NCI-H2081 (cell line): ENCODE measurements at places on chromosomes 4 and X.

- no peak for DNase-seq
Measured at GRCh38 chr4:12884846-12885796, 599.0 kb downstream of the RAB28 start.

DNA sequence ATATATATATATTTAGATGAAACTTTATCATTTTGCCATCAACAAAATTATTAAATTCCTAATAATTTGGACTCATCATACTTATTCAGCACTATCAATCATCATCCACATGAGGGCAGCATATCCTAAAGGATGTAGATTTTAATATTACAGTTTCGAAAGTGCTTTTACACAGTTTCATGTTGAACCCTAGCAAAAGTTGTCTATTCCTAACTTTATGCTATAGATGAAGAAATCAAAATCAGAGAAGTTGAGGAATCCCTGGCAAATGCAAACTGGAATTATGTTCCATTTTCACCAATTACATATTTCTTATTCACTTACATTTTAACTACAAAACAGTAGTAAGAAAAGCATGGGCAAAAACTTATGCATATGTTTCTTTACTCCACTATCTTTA lies 36.6 kb upstream of the UGT2A1 start:
- peak; percentile 23 for DNase-seq

DNA sequence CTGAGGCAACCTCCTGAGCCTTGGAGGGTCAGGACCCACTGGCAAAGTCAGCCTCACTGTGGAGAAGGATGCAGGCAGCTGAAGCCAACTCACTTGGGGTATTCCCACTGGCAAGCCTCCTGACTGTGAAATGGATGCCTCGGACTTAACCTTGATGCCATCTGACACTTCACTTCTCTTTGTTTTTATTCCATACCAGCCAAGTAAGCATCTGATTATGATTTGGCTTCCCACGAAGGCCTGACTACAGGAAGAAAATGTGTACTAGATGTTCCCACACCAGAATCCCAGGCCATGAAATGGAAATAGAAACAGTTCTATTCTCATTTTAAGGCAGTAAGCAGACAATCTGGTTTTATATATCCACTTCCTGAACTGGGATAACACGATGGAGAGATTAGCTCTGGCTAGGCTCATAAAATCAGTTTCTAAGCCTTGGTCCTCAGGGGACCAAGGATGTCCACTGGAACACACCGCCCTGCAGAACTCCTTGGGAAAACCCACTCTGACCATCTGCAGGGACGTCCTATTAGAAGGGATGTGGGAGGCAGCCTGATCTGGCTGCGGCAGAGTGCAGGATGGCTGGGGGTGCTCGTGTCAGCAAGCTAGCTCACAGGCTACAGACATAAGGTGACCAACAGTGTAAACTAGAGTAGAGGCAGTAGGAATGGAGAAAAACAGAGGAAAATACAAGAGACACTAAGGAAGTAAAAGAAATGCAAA lies 89.3 kb downstream of the TSPAN5 start:
- no peak for DNase-seq

- DNase-seq = no peak
Measured at GRCh38 chr4:118816538-118817177, 19.3 kb downstream of the SEC24D start.

GRCh38 chrX:42797651-42798269 lies 19.8 kb upstream of the PPP1R2C start:
- no peak for DNase-seq

GRCh38 chr4:185238750-185239149 lies 29.4 kb downstream of the SNX25 start:
- no peak for DNase-seq

DNA sequence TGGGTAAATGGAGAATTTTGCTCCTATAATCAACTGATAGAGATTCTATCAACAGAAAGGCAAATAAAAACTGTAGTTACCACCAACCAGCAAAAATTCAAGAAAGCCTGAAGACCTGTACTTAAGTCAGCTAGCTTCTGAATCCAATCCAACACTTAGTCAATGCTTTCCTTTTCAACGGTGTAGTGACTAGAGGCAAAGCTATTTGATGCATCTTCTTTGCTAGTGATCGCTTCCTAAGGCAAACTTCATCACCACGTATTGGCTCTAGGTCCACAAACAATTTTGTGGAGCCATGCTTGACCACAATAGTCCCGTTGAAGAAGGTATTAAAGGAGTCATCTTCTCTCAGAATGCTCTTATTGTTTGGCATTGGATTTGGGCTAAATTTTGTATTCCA lies 25.0 kb upstream of the UBA6 start:
- no peak for DNase-seq

DNA sequence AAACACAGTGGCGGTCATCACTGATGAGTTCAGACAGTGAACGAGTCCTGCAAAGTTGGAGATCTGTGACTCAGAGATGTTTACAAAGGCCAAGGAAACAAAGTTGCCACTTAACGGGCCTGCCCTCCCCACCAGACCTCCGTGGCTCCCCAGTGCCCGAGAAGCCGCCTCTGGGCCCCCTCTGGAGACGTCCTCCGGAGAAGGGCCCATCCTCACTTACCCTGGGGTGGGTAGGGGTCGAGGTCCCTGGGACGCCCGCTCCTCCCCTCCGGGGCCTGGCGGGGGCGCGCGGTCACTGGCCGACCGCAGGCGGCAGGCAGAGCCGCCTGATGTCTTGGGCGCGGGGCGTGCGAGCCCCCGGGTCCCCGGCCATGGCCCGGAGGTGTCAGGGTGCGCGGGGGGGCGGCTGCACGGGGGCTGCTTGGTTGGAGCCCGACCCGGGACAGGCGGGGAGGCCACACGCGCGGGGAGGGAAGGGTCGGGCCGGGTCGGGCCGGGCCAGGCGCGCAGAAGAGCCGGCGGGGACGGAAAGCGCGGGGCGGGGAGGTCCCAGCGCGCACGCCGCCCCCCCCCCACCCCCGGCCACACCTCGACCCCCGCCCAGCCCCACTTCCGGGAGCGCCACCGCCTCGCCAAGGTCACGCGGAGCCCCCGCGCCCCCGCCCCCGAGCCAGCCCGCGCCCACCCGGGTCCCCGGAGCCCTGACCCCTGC lies 529 bp downstream of the DHRSX start:
- no peak for DNase-seq

- DNase-seq = peak; percentile 40
Measured at GRCh38 chr4:46270986-46271596, 118.8 kb downstream of the GABRA2 start.

DNA sequence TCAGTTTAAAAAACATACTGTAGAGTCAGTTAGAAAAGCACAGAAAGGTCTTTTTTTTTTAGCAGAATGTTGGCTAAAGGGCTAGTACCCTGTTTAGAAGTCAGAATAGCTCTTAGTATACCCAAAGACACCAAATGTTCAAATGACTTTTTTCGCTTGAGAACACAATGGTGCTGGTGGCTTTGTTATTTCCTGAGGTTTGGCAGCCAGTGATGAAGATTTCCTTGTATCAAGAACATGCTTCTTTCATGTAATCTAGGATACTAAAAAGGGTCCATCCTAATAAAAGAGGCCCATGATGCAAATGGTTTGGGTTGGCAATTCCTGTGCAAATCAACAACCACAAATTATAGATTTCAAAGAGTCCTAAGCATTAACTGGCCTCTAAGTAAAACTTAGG lies 21.1 kb upstream of the CD40LG start:
- DNase-seq = no peak

- no peak for DNase-seq
Measured at GRCh38 chr4:56348576-56348975, 38.7 kb downstream of the AASDH start.

DNA sequence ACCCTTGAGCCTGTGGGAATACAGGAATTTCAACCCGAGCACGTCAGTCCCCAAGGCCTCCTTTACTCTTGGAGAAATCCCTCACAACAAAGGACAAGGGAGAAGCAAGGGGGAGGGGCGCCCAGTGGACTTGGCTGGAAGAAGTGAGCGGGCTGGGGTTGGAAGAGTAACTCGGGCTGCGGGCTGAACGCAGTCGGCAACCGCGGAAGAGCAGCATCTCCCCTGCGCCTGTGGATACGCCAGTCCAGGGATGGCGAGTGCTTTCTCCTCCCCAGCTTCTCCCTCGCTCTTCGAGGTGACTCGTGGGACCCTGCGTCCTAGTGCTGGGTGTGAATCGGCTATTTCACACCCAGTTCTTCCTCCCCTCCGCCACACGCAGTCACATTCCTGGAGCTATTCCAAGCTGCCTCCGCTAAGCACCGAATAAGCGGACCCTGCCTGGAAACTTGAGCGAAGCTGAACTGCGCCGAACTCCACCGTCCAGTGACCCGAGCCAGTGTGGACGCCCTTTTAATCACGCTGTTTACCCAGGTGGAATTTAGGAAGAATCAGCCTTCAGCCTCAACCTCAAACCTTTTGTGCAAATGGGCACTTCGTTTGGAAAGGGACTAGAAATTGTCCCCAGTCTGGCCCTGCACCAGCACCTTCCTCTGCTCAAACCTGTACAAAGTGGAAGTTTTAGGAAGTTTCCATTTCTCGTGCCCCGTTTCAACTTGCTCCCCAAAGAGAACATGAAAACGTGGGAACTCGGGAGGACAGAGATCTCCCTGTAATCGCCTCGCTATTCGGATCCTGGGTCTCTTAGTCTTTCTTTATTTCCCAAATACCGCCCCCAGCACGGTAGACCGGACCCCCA lies 64.3 kb upstream of the WDR17 start:
- peak; percentile 43 for DNase-seq

DNA sequence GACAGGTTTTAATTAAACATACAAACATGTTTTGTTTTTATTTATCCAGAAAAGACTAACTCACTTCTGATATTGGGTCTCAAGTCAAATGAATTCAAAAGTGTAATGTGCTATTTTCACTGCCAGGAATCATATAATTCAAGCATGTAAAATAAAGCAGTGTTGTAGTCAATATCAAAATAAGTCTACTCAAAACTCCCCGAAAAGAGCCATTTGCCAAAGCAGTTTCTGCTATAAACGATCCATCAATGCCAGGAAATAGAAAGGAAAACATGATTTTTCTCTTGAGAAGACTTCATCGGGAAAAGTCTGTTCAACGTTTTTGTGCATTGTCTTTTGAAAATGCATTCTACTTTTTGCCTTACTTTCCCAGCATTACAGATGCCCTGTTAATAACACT lies 633.3 kb downstream of the FAT4 start:
- DNase-seq = no peak

- peak; percentile 22 for DNase-seq
Measured at GRCh38 chrX:135931644-135932487, 38.4 kb downstream of the SAGE1 start.

DNA sequence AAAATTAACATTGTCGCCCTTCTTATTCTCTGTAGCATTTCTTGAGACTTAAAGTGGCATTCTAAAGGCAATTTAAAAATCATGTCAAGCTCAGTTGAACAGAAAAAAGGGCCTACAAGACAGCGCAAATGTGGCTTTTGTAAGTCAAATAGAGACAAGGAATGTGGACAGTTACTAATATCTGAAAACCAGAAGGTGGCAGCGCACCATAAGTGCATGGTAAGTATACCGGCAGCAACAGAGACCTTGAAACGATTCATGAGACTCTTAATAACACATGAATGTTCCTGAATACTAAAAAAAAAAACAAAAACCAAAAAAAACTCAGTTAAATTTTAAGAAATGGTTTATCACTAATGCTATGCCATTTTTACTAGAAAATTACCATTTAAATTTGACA lies 82.4 kb upstream of the HPRT1 start:
- DNase-seq = no peak

- DNase-seq = no peak
Measured at GRCh38 chr4:76232681-76233080, 18.8 kb upstream of the FAM47E start.

GRCh38 chrX:38816155-38816554 lies 14.9 kb downstream of the MID1IP1 start:
- DNase-seq = no peak

DNA sequence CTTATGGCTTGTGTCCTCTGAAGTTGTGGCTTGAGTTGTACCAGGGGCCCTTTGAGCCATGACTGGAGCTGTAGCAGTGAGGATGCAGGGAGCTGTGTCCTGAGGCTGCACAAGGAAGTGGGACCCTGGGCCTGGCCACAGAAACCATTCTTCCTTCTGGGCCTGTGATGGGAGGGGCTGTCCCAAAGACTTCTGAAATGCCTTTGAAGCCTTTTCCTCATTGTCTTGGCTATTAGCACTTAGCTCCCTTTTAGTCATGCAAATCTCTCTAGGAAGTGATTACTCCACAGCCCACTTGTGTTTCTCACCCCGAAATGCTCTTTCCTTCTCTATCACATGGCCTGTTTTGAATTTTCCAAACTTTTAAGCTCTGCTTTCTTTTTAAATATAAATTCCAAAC lies 92.4 kb downstream of the FHDC1 start:
- DNase-seq = no peak

DNA sequence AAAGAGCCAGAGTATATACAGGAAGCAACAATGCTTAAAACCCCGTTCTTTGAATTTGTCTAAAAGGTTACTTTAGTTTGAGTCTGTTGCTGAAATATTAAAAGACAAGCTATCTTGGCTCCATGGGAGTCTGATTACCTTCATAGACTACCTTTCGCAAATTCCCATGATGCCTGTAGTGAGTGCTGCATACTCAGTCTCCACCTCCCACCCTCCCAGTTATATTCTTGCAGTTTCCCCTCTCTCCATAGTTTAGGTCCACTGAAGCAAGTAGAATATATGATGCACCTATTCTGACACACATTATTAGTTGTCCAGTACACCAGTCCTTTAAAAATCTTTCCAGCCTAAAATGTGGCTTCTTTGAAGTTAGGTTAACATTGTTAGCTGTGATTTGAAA lies 2.4 kb downstream of the CNKSR2 start:
- DNase-seq = no peak

- DNase-seq = no peak
Measured at GRCh38 chrX:145553702-145554101, 263.9 kb upstream of the SLITRK2 start.

GRCh38 chr4:185039508-185040273 lies 21.4 kb downstream of the HELT start:
- DNase-seq = peak; percentile 47

- no peak for DNase-seq
Measured at GRCh38 chrX:7720519-7720918, 122.5 kb upstream of the VCX start.

DNA sequence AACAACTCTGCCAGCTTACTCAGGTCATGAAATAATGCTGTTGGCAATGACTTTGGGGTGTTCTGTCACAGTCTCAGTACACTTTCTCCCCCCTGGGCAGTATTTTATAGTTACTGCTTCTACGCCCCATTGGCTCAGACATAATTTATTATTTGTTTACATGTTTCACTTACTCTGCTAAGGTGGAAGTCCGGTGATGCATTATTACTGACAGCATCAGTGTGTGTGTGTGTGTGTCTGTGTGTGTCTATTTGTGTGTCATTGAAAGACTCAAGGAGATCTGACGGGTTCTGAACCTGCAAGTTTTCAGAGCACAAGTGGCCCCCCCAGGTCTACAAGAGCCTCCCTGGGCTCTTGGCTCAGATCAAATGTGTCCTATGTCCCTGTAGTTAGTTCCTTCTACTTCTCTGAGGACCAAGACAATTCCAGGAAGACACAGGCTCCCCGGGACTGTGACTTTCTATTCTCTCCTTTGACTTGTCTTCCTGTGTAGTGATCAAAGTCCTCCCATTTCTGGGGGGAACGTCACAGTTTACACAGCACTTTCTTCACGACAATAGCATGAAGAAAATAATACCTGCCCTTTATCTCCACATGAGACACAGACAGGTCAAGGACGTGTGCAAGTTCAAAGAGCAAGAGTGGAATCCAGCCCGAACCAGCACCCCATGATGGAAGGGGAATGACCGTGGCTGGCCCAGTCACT lies 283.7 kb upstream of the GATB start:
- DNase-seq = no peak
